Osteoblast (primary cell): ENCODE measurements at places on chromosomes 4 and X.

- DNase-seq, result peak; percentile 65
Observed at GRCh38 chrX:12548746-12549145, 242.5 kb upstream of the PRPS2 start.

DNA sequence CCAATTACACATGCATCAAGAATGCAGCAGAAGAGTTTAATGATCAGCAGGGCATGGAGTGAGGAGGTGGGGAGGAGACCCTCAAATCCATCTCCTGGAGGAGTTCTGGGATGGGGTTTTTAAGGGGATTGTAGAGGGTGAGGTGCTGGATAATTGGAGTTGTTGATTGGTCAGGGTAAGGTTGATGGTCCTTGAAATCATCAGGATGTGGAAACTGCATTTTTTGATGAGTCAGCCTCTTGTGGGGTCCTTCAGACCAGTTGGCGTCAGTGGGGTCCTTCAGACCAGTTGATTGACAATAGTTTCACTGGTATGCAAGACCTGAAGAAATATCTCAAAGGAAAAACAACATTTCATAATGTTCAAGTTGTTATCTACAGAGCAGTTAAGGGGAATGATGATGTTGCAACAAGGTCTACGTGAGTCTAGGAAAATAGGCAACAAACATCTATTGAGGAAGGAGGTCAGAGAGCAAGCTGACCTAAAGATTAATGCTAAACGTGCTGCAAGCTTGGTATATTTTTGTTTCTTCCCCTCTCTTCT, 88.3 kb downstream of the NRK start:
- DNase-seq, result no peak

- peak; percentile 39 for DNase-seq
Observed at GRCh38 chrX:143754183-143754582, 33.6 kb upstream of the SPANXN2 start.

- no peak for DNase-seq
Observed at GRCh38 chr4:109319684-109320083, 17.2 kb upstream of the COL25A1 start.

DNA sequence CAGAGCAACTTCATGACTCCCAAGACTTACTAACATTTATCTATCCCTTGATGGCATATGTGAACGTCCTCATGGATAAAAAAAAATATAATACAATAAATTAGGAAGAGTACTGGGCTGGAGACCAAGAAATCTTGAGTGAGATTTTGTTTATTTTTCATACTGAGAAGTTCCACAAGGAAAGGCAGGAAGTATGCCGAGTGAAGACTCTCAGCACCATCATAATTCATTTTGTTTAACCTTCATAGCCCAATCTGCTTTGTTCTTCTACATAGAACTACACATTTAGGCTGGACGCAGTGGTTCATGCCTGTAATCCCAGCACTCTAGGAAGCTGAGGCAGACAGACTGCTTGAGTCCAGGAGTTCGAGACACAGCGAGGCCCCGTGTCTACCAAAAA, 198.3 kb downstream of the NSUN7 start:
- DNase-seq, result no peak

DNA sequence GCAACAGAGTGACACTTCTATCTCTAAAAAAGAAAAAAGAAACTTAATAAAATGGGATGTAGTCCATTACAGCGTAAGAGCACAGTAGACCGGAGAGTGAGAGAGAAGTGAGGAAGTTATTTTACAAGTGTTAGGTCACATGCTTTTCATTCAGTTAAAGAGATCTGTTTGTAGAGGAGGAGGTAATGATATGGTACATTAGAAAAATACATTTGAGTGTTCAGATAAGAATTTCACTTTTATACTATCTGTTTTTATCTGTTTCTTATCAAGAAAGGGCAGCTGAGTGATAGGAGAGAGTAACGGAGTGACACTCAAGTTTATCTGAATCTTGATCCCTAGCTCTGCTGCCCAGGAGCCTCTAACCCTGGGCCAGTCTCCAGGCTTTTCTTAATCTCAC, 38.9 kb downstream of the FNIP2 start:
- DNase-seq, result no peak
